ENCODE measurements at places on chromosomes 1 and 21.

- DNase-seq = no peak
Observed at GRCh38 chr21:42286416-42286815, 28.8 kb downstream of the TFF3 start.

DNA sequence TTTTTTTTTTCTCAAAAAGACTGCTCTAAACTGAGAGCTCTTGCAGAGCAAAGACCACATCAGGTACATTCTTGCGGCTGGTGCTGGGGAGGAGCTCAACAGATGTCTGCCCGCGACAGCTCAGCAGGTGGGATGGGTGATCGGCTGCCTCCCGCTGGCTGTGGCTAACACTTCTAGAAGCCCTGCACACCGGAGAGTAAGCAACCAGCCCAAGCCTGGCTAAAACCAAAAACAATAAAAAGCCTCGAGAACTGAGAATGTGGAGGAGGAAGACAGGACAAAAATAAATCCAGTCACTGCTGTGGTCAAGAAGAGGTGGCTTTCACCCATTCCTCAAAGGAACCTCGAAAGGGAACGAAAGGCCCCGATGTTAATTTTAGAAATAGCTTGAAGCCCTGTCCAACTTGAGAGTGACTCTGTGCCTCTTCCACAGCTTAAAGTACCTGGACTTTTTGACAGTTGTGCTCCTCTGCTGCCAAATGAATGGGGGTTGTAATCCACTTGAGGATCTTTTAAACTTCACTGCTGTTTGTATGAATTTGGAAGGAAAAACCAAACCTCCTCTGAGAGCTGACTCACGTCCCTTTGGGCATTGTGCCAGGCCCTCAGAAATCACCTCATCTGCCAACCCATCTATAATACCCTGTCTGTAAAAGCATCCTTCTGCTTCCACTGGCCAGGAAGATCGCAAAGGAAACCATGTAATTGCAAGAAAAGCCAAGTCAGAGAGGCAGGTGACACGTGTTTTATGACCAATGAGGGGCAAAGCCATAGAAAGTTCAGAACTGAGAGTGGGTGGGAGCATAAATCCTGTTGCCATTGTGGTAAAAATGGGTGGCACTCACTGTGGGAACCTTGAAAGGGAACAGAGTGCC lies 78.6 kb downstream of the KCNN3 start:
- no peak for DNase-seq

GRCh38 chr1:10788592-10789006 lies 7.8 kb downstream of the CASZ1 start:
- DNase-seq = no peak

DNA sequence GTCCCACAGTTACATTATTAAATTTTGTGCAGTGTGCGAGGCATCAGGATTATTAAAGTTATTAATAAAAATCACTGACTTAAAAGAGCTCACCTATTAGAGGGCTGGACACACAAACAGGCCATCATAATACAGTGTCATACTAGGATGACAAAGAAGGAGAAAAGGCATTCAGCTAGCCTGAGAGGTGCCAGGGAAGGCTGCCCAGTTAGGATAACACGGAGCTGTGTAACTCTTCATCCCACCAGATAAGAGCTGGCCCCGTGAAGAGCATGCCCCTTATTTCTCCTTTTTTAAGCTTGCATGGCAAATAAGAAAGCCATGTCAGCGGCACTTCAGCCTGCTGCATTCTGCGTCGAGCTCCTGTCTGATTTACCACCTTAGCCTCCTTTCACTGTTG lies 109.5 kb downstream of the KCNK1 start:
- DNase-seq = no peak

DNA sequence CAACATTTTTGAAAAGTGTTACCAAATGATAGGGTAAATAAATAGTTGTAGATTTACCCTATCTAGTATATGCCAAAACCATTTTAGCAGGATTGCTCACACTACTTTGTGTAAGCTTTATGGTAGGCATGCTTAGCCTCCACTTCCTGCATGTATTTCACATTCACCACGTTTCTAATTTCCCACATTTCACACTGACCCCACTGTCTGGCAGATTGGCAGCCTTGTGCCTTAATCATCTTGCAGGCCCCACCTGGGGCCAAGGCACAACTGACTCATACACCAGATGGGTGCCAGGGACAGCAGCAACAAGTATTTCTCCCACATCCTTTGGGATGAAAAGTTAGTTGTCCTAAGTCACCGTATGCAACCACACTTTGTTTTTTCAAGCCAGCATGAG lies 21.2 kb upstream of the CENPF start:
- no peak for DNase-seq

DNA sequence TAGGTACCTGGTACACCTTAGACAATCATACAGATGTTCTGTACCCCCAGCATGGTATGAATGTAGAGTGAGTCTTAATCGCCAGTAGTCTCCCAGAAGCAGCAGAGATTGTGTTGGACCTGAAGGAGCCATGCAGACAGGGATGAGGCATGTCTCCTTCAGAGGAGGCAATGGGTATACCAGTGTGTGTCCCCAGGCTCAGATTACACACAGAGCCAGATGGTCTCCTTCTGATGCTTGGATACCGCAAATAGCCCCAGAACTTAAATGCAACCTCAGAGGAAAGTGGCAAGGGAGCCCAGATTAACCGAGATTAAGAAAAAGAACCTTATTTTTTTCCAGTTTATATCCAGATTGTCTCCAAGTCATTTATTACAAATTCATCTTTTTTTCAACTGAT lies 96.8 kb upstream of the C21orf91 start:
- DNase-seq = no peak

GRCh38 chr1:44275991-44276405 lies 62.7 kb downstream of the DMAP1 start:
- no peak for DNase-seq

- DNase-seq = no peak
Observed at GRCh38 chr1:242546849-242547729, 22.6 kb upstream of the PLD5 start.

GRCh38 chr1:67636146-67636545 lies 48.9 kb upstream of the GADD45A start:
- no peak for DNase-seq

- no peak for DNase-seq
Observed at GRCh38 chr1:230393722-230394121, 32.4 kb downstream of the PGBD5 start.

GRCh38 chr1:37795340-37796125 lies 1.9 kb downstream of the MANEAL start:
- DNase-seq = peak; percentile 80

- DNase-seq = no peak
Observed at GRCh38 chr1:7517611-7518330, 253.3 kb upstream of the VAMP3 start.

GRCh38 chr21:36052860-36053714 lies 7.2 kb downstream of the SETD4 start:
- no peak for DNase-seq

- DNase-seq = no peak
Observed at GRCh38 chr1:83998205-83998497, 781 bp downstream of the TTLL7 start.

DNA sequence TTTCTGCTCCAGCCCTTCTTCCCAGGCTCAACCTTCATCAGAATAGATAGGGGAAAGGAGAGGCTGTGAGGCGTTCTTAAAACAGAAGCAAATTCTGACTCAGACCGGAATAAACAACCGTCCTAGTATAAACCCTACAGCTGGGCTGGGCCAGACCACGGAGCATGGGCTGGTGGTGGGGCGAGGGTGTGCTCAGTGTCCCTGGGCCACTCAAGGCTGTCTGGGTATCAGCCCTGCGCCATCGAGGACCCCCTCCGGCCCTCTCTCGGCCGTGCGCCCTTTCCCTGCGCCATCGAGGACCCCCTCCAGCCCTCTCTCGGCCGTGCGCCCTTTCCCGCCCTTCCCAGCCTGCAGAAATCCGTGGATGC lies 36.0 kb downstream of the CAPN2 start:
- peak; percentile 37 for DNase-seq

- no peak for DNase-seq
Observed at GRCh38 chr1:36534711-36535412, 52.1 kb upstream of the CSF3R start.

DNA sequence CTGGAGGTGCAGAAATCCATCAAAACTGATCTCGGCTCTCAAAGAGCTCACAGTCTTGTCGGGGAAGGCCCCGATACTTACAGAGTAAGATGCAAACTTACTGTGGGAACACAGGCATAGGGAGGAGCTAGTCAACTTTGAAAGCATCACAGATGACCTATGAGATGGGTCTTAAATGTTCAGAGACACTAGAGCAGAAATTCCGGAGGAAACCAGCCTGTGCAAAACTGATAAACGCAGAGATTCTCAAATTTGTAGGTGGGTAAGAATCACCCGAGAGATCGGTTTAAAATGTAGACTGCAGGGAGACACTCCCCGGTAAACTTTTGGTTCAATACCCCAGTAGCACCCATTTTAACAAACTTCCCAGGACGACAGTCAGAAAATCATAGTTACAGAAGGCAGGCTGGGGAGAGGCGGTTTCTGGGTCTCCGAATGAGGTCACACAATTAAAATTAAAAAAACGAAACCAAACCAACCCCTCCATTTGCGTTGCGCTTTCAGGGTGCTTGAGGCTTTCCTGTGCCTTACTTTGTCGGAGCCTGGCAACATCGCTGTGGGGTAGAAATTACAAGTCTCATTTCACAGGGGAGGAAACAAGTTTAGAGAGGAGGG lies 755 bp upstream of the THRAP3 start:
- no peak for DNase-seq

DNA sequence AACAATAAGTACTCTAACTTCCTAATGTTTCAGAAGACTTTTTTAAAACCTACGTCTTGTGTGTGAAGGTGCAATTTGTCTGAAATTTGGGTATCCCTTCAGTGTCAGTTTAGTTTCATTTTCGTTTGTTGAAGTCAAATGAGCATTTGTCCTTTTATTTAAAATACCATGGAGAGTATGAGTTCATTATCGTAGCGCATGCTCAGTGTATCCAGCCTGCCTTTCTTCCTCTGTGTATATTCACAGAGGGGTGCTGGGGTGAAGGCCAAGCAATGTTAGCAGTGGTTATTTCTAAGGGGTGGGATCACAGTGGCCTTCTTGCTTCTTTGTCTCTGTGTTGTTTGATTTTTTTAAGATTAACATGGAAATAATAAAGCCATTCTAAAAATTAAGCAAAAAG lies 43.2 kb downstream of the CNN3 start:
- DNase-seq = peak; percentile 32

GRCh38 chr1:70075761-70076160 lies 129.6 kb downstream of the LRRC40 start:
- DNase-seq = no peak

DNA sequence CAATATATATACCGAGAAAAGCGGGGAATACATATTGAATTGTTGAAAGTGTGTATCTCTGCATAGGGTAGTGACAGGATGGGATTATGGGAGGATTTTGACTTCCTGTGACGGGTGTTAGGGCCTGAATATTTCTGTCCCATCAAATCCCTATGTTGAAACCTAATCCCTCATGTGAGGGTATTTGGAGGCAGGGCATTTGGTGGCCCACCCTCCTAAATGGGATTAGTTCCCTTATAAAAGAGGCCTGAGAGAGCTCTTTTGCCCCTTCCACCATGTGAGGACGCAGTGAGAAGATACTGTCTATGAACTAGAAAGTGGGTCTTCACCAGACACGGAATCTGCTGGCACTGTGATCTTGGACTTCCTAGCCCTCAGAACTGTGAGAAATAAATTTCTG lies 137.3 kb downstream of the ZSCAN20 start:
- no peak for DNase-seq

GRCh38 chr1:67052741-67053534 lies 1.0 kb downstream of the SLC35D1 start:
- peak; percentile 14 for DNase-seq

- no peak for DNase-seq
Observed at GRCh38 chr21:40051801-40052200, 184.6 kb downstream of the PCP4 start.

GRCh38 chr1:217392441-217392840 lies 238.4 kb downstream of the GPATCH2 start:
- no peak for DNase-seq

DNA sequence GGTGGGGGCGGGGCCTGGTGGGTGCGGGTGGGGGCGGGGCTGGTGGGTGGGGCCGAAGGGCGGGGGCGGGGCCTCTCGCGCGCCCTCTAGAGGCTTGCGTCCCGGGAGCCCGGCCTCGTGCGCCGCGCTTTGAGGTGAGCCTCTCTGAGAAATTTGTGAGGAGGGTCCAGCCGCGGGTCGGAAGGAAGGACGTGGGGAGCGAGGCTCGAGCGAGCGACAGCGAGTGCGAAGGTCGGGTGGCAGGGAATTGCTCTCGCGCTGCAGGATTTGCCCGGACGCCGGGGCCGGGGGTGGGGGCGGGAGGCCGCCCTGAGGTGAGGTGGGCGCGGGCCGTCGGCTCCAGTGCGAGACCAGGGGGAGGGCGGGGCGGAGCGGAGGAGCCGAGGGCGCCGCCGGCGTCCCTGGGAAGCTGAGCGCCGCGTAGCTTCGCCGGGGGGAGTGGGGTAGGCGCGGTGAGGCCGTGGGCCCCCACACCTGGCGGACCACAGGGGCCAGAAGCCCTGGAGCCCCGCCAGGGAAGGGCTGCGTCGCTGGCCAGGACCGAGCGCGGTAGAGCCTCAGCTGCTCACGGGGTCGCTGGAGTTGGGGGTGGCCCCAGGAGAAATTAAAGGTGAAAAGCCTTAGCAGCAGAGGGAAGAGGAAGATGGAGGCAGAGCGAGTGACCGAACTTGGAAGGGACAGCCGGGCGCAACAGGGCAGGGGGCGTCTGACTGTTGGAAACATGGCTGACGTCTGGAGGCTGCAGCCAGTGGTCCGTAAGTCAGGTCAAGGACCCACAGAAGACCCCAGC lies 754 bp upstream of the LSS start:
- DNase-seq = peak; percentile 47

GRCh38 chr1:67863637-67864036 lies 30.4 kb upstream of the GNG12 start:
- no peak for DNase-seq

GRCh38 chr1:232766241-232766890 lies 38.9 kb upstream of the MAP10 start:
- peak; percentile 21 for DNase-seq

DNA sequence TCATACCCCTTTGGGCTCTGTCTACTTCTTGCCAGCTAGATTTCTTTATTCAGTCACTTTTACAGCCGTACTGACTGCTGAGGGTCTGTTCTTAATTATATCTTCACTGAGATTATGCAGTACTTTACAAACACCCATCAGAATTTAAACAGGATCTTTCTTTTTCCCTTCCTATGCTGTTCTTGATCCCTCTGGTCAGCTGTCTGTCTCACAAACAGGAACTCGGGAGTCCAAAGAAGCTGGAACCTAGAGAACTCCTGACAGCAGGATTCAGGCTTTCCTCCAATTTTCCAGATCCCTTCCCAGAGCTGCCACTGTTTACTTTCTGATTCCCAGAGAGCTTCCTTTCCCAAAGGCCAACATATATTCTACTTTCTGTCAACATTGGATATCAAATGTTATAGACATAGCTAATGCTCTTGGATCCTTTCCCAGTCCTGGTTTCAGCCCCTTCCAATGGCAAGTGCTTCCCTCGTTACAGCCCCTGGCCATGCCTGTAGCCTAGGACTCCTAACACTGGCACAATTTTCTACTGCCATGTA lies 59.5 kb downstream of the ATP2B4 start:
- DNase-seq = no peak

- no peak for DNase-seq
Observed at GRCh38 chr21:29185633-29186032, 55.2 kb downstream of the MAP3K7CL start.
